ENCODE measurements at places on chromosomes 12 and 14.

DNA sequence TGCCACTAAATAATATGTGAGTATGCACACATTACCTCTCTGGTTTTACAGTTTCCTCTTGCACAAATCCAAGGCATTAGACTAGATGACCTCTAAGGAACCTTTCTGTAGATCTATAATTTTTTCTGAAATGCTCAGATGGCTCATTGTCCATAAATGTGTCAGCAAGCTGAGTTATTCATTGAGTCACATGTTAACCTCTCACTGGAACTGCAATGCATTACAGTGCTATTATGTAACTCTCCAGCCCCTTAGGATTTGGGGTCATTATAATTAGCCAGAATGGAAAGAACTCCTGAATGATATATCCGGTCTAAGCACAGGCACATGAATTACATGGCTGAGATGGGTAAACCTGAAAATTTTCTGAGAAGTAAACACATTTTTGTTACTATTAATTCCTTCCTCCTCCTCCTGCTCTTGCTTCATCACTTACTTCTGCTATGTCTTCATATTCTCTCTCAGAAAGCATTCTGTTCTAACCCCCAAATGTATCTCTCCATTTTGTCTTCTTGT lies 20.3 kb upstream of the DRAM1 start:
- DNase-seq: no peak

DNA sequence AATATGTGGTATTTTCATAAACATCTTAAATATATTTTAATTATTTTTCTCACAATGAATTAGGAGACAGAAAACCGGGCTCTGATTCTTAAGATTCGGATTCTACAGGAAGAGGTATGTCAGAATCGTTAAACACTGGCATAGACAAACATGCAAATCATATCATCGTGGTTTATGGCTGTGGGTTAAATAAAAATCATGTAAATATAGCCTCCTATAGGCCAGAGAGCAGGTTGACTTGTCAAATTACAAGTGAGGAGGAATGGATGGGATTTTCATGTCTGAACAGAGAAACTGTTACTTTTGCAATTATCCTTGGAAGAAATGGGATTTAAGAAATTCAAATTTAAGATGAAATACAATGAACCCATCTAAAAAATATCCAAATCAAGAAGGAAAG lies 74.9 kb upstream of the BCAT1 start:
- no peak for DNase-seq

DNA sequence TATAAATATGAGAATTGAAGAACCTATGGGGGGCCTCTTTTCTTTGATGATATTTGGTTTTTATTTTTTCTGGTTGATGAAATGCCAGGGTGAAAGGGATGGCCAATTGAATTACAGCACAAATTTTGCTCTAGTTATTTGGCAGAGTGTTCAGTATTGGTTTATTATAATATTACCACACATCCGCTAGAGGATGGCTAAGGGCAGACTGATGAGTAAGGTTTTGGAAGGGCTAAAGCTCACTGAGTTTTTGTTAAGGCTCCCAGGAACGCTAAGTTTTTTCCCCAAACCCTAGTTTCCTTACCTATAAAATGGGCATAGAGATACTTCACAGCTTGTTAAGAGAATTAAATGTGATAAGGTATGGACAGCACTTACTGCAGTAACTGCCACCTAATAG lies 34.3 kb upstream of the LRRC10 start:
- no peak for DNase-seq

GRCh38 chr14:99753225-99754140 lies 39.7 kb upstream of the EML1 start:
- DNase-seq: no peak

DNA sequence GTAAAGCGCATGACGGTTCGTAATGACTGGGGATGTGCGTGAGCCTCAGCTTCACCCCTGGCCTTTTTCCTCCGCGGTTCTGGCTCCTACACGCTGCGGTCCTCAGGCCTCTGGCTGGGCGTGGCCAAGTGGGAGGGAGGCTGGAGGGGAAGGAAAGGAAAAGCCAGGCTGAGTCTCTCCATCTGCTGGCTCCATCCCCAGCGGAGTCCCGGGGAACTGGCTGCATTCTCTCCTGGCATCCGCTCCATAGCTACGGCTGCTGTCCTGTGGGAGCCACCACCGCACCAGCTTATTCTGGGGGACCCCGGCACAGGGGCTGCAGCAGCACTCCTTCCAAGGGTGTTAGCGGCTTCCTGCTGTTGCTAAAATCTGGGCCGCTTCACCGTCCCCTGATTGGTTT lies 68.2 kb upstream of the SLC24A4 start:
- DNase-seq: peak; percentile 75

- peak; percentile 86 for DNase-seq
Observed at GRCh38 chr12:1576410-1577241, 17.8 kb downstream of the FBXL14 start.

- DNase-seq: no peak
Observed at GRCh38 chr12:32820376-32820931, 64.8 kb upstream of the YARS2 start.

DNA sequence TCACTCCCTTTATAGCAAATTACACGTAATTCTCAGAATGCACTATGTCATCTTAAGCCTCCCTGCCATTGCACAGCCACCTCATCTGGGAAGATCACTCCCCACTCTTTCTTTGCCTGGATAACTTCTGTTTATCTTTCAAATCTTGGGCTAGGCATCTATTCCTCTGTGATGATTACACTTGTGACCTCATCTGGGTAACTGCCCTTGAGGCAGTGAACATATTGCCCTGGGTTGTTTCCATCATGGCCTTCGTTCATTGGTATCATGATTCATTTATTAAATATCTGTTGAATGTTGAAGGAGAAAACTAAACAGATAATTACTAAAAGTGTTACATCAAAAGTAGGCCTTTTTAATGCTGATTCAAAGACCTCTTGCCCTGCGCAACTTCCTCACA lies 26.2 kb upstream of the PDE3A start:
- DNase-seq: no peak

GRCh38 chr14:69316449-69317101 lies 56.6 kb downstream of the GALNT16 start:
- DNase-seq: no peak

DNA sequence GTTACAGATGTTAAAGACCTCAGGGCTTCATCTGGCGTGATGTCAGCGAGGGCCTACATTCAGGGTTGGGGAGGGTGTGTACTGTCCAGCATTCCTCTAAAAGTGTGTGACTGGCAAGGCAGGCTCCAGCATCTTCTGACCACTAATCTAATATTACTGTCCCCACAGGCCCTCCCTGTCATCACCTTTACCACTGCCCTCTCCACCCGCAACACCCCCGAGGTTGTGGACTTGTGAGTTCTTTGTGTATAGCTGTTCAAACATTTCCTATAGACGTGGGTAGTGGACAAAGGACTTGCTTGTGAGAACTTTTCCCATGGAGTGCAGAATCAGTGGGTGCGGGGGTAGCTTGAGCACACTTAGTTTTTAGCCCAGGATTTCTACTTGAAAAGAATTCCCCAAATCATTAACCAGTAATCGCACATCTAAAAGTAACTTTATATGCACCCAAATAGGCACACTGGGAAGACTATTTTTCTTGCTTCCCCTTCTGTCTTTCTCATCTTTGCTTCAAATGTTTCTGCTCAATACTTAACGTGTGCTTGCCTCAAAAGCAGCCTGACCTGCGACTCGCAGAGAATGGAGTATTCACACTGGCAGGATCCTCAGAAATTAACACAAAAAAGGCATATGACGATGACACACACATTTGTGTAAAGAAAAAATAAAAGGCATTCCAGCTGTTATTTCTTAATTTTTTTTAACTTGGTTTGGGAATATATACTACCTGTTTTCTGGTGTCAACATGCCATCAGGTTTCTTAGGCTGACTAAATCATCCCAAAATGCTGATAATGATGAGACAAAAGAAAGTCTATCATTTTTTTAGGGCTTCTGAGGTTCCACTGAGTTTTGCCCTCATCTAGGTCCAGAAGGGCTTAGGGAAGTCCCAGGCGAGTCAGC lies 158.4 kb upstream of the HIF1A start:
- no peak for DNase-seq

DNA sequence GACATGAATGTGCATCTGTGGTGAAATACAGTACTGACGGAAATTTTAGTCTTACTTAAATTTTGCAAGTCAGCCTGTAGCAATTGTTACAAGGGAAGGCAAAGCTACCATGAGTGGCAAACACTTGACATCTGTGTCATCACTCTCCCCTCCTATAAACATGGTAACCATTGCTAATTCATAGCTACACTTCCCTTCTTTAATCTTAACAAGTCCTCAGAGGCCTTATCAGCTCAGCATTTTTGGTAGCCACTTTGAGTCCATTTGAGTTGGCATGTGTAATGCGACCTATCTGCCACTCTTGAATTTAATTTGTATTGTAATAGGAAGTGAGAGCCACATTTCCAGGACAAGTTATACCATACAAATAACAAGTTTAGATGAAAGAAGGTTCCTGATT lies 218.1 kb downstream of the RMST start:
- DNase-seq: no peak

DNA sequence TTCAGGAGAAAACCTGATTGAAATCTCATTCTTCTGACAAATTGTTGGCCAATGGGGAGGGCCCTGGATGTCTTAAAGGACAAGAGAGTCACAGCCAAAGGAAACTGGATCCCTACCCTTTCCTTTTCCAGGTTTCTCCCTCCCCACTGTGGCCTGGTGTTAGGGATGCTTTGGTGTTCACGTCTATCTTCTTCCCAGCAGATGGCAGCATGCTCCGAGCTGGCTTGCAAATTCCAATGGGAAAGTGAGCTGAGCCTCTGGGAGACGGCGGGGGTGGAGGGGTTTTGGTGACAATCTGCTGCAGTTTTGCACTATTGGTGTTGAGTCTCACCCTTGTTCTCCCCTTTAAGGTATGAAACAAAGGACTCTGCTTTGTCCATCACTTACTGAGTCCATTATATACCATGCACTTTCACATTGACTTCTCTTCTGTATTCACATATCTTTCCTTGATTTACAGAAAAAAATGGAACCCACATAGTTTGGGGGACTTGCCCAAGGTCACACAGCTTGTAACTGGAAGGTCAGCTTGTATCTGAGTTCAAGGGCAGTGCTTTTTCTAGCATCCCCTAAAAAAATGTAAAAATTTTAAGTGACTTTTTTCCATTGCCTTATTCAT lies 39.3 kb downstream of the CCDC177 start:
- peak; percentile 28 for DNase-seq

DNA sequence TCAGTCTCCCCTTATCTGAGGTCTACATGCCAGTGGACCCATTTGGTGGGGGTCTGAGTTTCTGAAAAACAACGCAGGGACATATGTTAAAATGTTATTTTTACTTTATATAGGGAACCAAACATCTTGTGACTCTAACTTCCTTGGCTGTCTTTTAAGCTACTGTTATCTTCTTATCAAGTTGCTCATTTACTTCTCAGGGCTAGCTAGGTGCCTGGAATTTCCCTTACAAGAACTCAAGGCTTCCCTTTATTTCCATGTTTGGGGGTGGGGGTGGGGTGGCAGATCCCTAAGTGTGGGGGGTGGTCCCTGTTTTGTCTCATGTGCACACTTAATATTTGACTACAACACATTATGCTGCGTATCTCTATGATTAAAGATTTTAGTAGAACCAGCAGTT lies 31.6 kb downstream of the PPP1R36 start:
- no peak for DNase-seq

All from ovary (tissue), 10 donors.